Stimulated activated CD8-positive, alpha-beta memory T cell treated with anti-CD3 and anti-CD28 coated beads, Interleukin-15, amount 100 ng/mL, for 24 hours (primary cell): ENCODE measurements at places on chromosomes 16 and 17.

DNA sequence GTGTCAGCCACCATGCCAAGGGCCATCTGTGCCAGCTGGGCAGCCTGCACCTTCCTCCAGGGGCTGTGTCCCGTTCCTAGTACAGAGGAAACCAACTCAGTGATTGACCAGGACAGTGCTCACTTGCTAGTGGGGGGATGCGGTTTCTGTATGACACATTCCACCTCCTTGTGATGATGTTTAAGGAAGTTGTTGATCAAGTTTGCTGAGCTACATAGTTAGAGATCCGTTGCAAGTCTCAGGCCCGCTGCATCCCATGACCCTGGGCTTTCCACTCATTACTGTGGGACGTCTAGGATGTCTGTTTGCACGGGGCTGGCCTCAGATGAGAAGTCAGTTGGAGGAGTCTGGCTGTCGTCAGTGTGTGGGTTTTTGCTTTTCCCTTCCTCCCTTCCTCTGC is 33.6 kb downstream of the RNF213 start:
- no peak for DNase-seq

DNA sequence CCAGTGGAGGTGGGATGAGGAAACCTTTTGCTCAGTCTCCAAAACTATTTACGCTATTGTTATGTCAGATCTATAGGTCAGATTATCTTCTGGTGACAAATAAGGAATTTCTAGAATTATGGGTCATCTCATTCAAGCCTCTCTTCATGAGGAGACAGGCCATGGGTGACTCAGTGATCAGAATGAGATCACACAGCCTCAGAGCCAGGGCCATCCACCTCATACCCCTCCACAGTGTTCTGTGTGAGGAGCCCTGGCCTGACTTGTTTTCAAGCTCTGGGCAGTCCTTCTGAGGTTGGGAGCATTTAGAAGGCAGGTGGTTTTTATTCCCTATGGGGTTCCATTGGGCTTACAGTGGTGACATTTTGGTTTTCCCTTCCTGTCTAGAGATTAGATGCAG is 26.5 kb downstream of the YPEL2 start:
- DNase-seq, result no peak

- DNase-seq, result no peak
These were observed 16.5 kb downstream of the CNTNAP1 start for GRCh38 chr17:42698736-42699414.

DNA sequence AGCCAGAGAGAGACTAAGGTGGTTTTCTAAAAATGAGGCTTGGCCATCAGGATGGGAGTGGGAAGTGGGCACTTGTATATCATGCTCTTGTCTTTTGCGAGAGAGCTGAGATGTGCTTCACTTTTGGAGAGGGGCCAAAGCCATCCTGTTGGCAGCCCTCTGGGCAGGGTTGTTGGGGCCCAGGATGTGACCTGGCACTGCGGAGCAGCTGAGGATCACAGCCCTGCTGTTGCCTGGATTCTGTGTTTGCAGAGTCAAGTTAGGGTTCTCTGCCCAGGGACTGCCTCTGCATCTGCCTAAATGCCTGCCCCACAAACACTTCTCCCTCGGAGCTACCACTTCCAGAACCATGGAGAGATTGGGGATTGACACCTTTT is 71.2 kb downstream of the PLD6 start:
- DNase-seq, result no peak

DNA sequence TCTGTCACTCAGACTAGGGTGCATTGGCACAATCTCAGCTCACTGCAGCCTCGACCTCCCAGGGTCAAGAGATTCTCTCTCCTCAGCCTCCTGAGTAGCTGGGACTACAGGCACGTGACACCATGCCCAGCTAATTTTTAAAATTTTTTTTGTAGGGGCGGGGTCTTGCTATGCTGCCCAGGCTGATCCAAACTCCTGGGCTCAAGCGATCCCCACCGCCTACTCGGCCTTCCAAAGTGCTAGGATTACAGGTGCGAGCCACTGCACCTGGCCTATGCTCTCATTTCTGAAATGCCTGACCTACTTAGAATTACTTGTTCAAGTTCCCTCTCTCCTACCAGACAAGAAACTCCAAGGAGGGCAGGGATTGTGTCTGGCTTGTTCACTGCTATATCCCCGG is 5.1 kb upstream of the GP2 start:
- no peak for DNase-seq

- DNase-seq, result no peak
These were observed 408.4 kb upstream of the CDH5 start for GRCh38 chr16:65958086-65958485.

GRCh38 chr16:49756775-49757558 is 98.9 kb downstream of the ZNF423 start:
- no peak for DNase-seq

DNA sequence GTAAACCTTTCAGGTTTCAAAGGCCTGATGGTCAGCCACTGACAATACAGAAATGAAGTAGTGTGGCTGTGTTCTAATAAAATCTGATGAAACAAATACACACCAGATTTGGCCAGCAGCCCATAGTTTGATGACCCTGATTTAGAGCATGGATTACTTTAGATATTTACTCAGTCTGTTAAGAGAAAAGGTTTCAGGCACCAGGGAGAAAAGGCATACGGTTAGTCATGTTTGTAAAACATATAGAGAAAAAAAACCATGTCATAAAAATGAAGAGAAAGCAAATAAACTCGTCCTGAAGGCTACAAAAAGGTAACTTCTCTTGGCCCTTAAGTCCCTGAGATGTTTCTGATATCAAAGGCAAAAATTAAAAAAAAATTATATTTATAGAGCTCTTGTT is 112.1 kb downstream of the ADAMTS18 start:
- DNase-seq, result no peak

GRCh38 chr17:19706791-19707727 is 9.3 kb downstream of the SLC47A2 start:
- DNase-seq, result no peak

DNA sequence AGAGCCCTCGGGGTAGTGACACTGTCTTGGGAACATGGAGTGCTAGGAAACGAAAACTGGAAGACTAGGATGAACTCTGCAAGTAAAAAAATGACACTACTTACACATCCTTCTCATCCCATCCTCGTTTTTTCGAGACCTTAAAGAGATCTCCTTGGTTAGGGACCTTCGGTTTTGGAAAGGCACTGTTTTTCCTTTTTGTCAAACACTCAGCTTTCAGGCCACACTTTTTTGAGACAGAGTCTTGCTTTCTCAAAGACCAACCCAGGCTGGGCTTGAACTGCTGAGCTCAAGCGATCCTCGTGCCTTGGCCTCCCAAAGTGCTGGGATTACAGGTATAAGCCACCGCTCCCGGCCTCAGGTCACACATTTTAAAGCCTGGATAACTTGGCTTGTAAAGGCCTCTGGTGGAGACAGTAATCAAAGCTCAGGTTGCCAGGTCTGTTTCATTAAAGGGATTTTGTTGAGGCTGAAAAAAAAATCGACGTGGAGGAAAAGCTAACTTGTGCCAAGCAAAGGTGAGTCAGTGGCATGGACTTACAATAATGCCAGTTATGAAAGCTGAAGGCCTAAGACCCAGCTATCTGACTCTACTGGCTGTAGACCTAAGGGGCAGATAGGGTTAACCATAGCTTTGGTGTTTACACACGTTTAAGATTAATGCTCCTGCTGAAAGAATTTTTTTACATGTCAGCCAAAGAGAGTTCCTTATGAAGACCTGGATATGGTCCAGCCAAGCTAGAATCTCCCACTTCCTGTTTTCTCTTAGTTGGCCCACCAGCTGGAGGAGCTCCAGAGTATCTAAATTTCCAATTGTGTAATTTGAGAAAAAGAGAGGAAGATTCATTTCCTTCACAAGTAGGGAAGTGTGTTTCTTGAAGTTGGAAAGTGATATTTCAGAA is 823 bp downstream of the NBR1 start:
- DNase-seq, result no peak

DNA sequence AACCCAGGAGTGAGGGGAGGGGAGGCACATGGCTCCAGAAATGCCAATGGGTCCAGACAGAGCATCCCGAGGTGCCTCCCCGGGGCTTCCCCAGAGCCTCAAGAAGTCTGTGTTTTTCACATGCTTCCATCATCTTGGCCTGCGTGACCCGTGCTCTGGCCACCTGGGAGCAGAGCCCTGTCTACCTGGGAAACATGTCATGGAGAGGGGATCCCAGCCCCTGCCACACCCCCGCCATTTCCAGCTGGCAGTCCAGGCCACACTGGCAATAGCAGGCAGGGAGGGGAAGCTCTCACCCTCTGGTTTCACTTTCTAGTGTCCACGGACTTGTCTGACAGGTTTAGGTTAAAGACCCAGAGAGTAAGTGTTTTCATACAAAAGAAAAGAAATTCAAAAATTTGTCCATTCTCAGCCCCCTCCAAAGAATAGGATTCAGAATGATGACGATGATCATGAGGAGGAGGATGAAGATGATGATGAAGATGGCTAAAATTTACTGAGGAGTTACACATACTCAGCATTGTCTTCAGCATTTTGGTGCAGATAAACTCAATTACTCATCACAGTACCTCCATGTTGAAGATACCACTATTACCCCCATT is 9.0 kb downstream of the SMIM5 start:
- DNase-seq, result no peak

DNA sequence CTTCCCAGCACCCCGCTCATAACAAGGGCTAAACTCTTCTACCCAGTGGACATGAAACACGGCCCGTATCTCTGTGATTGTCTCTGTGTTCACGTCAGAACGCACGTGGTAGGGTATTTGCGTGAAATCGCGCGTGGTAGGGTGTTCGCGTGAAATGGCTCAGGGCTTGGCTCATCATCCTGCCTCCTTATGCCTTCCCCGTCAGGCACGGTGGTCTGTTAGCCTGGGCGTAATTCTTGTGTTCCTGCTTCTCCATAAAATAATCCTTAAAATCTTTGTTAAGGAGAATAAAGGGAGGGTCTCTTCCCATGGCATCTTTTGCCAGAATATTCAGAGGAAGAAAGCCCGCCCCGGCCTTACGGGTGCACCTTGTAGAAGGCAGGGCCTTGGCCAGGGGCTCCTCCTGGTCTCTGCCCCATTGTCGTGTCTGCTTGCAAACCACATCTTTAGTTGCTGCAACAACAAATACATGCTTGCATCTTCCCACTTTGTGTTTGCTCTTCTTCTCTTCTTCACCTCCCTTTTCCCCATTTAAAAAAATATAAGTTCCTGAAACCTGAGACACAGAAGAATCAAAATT is 116.7 kb upstream of the CHMP6 start:
- DNase-seq, result no peak

DNA sequence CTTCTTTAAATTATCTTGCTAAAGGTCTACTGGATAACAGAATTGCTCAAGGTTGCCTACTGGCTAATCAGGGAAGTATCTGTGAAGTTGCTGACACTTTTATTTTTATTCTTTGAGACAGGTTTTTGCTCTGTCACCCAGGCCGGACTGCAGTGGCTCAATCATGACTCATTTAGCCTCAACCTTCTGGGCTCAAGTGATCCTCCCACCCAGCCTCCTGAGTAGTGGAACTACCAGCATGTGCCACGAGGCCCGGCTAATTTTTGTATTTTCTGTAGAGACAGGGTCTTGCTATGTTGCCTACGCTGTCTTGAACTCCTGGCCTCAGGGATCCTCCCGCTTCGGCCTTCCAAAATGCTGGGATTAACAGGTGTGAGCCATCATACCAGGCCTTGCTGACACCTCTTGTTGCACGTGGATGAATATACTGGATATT is 43.1 kb downstream of the GLG1 start:
- DNase-seq, result no peak

GRCh38 chr17:63311416-63311937 is 134.6 kb downstream of the CYB561 start:
- no peak for DNase-seq

DNA sequence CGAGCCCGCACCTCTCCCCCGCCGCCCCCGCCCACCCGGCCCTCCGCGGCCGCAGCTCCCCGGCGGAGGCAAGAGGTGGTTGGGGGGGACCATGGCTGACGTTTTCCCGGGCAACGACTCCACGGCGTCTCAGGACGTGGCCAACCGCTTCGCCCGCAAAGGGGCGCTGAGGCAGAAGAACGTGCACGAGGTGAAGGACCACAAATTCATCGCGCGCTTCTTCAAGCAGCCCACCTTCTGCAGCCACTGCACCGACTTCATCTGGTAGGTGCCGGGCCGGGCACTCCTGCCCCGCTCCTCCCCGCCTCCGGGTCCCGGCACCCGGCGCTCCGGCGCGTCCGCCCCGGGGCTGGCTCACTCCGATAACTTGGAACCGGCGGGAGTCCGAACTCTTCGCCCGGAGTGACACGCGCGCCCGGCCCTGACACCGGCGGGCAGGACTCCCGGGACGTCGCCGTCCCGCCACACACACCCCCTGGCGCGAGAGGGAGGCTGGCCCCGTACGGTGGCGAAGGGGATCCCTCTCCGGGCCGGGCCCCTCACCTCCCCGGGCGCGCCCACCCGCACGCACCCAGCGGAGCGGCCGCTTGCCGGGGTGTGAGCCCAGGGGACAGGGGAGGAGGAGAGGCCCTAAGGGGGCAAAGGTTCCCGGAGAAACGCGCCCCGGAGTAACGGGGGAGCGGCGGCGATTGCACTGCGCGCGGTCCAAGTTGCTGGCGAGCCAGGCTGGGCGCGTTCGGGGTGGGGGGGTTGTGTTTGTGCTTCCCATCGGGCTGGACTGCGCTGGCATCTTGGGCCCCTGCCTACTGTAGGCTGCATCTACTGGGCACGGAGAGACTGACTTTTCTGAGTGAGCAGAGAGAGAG is 581 bp downstream of the PRKCA start:
- peak; percentile 20 for DNase-seq

DNA sequence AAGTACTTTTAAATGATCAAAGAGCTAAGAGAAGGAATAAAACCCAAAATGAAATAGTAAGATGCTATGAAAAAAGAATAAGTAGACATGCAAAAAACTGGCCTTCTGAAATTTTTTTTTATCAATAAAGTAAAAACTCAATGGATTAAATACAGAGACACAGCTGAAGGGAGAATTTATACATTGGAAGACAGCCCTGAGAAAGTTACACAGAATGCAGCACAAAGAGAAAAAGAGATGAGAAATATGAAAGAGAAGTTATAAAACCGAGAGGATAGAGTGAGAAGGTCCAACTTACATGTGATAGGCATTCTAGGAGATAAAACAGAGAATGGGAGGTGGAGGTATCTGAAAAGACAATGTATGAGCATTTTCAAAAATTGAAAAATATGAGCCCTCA is 57.0 kb downstream of the MARF1 start:
- no peak for DNase-seq

- no peak for DNase-seq
These were observed 258.9 kb upstream of the AXIN2 start for GRCh38 chr17:65820306-65820705.

DNA sequence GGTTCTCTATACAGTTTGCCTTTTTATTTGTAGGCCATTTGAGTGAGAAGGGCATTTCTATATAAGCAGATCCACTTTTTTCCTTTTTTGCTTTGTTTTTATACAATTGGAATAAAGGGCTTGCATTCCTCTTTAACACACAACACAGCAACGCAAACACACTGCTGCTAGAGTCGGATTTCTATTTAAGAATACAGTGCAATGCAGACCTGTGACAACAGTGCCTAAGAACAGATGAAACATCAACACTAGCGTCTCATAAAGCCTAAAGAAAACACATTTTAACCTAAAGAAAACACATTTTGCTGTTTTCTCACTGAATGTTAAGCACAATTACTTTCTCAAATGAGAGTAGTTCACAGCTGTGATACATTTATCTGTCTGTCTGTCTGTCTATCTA is 1141.1 kb downstream of the CDH11 start:
- no peak for DNase-seq

GRCh38 chr16:70483426-70483825 is 29.0 kb downstream of the FCSK start:
- DNase-seq, result no peak

GRCh38 chr16:66751303-66751991 is at the start of gene DYNC1LI2:
Gene DYNC1LI2, minus strand, starts transcription at chr16:66751609. Its CDS starts 18 bp downstream, at chr16:66751591.
- DNase-seq, result peak; percentile 73
